M059J (cell line): ENCODE measurements at places on chromosomes 12 and 14.
A peak's percentile ranks its signal among the peaks of the same experiment; 100 is the strongest.

DNA sequence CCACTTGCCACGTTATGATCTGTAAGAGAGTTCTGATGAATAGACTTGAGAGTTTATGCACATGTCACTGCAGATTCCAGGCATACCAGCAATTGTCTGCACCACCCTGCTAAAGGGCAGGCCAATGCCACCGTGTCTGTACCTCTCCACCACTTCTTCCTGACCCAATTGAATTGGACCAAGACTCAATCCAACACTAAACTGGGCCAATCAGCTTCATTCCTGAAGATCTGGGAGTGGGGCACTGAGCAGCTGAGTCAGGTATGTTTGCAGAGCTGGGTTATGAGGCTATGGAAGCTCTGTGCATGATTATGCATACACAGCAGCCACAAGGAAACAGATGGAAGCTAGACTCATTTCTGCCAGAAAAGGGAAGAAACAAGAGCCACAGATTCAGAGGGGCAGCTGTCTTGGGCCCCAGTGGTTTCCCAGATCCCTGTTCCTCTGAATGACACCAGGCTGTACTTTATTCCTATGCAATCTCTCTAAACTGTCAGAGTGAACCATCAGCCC, 28.0 kb downstream of the DAO start:
- peak; percentile 11 for DNase-seq

DNA sequence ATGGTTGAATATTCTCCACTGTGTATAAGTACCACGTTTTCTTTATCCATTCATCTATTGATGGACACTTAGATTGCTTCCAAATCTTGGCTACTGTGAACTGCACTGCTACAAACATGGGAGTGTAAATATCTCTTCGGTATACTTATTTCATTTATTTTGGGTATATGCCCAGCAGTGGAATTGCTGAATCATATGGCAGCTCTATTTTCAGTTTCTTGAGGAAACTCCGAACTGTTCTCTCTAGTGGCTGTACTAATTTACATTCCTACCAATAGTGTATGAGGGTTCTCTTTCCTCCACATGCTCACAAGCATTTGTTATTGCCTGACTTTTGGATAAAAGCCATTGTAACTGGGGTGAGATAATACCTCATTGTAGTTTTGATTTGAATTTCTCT, 623.1 kb upstream of the LRFN5 start:
- DNase-seq, result no peak

- peak; percentile 57 for DNase-seq
Measured at GRCh38 chr12:23204933-23205778, 580.2 kb downstream of the ETNK1 start.

GRCh38 chr14:57981817-57982560, 116.1 kb upstream of the SLC35F4 start:
- no peak for DNase-seq

- peak; percentile 40 for DNase-seq
Measured at GRCh38 chr14:23559010-23559925, 3.2 kb downstream of the THTPA start.

GRCh38 chr12:121465921-121466793, 66.2 kb downstream of the RNF34 start:
- peak; percentile 24 for DNase-seq

- no peak for DNase-seq
Measured at GRCh38 chr14:93923626-93924025, 3.5 kb upstream of the FAM181A start.

- peak; percentile 55 for DNase-seq
Measured at GRCh38 chr12:16347391-16348298, at the start of gene MGST1. MGST1 (plus strand) TSS chr12:16347645; CDS start chr12:16354253, 6,608 bp downstream.

DNA sequence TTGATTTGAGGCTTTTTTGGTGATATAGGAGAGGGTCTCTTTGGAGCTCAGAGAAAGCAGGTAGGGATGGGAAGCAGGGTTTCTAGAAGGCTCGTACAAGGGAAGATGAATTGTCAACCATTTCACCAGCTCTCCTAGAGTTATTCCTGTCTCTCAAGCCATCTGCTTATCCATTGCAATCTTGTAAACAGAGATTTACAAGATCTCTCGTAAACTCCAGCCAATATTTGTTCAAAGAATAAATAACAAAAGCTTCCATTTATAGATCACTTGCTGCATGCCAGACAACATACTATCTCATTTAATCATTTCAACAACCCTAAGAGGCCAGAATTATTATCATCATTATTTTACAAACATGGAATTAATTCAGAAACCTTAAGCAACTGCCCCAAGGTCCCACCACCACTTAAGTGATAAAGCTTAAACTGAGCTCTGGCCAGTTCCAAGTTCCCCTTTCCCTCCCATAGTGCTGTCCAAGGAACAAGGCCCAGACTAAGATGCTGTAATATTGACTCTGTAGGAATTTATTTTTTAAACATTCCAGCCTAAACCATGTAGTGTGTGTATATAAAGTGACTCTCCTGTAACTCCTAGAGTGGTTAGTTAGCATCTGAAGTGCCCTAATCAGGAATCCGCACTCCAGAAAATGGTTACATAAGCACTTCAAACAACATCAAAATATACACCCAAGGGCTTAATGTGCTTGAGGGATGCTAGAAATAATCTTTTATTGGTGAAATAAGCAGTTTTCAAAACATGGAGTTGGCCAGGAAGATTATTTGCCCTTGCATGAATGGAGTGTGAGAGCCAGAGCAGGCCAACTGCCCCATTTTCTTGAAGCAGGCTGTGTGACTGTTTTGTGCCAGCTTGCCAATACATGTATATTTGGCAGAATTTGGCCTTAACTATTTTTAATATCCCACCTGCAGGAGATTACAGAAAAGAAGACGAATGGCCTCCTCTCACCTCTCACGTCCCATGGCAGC, 2.8 kb upstream of the PLEKHH1 start:
- no peak for DNase-seq

DNA sequence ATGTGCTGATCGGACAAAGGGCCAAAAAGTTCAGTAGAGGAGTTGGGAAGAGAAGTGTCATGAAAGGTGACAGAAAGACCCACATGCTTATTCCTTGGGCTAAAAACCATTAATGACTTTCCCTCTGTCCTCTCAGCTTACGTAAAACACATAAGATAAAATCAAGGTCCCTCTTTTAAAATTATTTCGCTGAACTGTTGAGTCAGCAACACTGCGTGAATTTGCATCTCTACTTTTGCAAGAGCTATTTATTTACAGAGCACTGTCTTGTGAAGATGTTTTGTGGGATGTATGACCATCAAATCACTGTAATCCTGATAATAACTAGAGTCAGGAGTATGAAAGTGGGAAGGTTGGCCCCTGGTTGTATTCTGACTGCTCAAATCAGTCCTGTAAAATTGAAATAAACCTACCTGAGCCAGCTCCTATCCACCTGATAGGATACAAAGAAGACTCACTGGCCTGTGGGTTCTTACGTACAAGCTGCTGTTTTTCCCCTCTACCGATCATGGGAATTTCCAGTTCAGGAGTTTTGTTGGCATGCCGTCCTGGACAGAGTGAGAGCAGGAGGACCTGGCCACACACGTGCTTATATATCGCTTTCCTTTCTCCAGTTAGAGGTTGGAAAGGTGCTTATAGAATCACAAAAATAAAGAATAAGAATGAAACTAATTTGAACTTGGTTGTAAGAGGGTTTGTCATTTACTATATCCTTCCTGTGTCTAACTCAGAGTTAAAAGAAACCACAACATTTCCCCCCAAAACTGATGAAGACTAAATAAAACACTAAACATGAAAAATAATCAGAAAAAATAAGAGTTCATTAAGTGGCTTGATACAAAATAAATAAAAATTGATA, 42.9 kb downstream of the IFNG-AS1 start:
- DNase-seq, result no peak

- DNase-seq, result no peak
Measured at GRCh38 chr12:6463858-6464257, 6.6 kb downstream of the VAMP1 start.

- DNase-seq, result no peak
Measured at GRCh38 chr12:123743002-123743401, 19.1 kb upstream of the DNAH10 start.

DNA sequence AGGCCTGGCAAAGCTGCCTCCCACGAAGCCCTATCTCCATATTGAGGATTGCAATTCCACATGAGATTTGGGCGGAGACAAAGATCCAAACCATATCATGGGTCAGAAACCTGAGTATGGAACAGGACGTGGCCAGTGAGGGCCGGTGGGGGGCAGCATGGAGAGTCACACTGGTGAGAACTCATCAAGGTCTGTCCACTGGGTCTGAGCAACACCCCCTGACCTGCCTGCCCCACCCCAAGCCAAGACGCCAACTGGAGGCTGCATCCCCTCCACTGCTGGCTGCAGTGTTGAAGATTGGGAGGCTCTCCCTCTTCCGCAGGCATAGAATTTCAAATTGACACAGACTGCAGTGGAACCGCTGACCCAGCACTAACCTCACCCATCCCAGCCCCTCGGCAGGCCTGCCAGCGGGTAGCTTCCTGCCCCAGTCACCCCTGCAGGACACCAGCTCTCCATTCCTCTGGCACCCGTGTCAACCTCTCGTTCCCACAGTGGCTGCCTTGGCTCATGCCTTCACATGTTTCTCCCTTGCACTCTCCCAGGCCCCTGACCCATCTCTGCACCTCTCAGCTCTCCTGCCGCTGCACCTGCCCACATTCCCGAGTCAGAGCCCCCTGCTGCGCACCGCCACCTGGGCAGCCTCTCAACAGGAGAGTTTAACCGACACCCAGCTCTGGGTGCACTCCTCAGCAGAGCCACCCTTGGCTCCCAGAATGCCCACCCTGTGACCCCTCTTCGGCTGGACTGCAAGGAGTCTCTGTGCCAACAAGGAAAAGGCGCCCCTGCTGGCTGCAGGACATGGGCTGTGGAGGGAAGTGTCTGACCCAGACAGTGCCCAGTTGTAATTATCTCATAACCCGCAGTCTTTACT, 45.2 kb upstream of the PPP2R5C start:
- no peak for DNase-seq

DNA sequence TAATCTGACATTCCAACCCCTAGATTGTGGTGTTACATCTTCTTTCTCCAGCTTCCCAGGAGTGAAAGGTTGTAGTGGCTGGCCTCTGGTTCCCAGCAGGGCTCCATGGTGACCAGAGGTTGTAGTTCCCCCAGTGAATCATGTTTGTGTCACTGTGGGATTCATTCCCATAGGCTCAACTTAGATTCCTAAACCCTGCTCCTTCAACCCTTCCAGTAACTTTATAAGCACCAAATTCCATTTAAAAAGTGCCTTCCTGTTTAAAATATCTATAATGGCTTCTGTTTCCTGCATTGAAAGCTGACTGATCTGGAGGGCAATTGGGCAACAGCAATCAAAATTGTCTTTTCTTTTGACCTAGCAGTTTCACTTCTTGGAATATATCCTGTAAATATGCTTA, 40.5 kb upstream of the TBC1D15 start:
- DNase-seq, result peak; percentile 73

- no peak for DNase-seq
Measured at GRCh38 chr12:123886931-123887582, 85.6 kb downstream of the CCDC92 start.

DNA sequence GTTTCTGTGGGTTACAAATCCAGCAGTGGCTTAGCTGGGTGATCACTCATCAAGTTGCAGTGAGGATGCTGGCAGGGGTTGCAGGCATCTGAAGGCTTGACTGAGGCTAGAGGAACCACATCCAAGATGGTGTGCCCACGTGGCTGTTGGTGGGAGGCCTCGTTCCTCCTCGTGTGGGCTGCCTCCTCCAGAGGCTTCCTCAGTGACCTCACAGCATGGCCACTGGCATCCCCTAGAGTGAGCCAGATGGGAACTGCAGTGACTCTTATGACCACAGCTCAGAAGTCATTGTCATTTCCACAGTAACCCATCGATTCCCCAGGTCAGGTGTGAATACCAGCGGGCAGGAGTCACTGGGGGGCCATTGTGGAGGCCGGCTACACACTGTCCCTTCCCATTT, 17.8 kb downstream of the AACS start:
- DNase-seq, result no peak

DNA sequence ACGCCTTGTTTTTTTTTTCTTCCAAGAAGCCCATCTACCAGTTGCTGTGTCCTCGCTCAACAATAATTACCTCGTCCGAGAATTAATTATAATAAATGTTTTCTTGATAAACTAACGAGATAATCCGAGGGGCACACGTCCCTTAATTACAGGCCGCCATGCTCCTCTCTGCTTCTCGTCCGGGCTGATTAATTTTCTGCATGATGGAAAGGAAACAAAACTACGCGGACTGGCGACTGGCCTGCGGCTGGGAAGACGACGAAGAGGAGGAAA, 2.2 kb downstream of the OTX2 start:
- DNase-seq, result no peak

- no peak for DNase-seq
Measured at GRCh38 chr12:67742461-67742860, 93.9 kb downstream of the DYRK2 start.

DNA sequence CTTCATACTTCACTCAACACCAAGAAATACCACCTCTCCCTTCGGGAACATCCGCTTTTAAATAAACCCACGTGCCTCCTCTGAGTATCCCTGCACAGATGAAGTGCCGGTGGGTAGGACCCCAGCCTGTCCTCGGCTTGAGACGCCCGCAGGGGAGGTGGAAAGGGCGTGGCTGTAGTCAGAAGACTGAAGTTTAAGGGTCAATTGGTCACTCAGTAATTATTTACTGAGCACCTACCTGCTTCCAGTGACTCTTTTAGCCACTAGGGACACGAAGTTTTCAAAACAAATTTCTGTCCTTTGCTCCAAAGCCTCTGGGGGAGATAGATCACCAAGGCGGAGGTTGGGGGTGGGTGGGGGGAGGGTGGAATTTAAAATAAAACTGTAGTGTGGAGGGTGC, 309.4 kb downstream of the VRK1 start:
- peak; percentile 27 for DNase-seq

GRCh38 chr14:44297437-44297836, 209.6 kb downstream of the FSCB start:
- DNase-seq, result no peak

DNA sequence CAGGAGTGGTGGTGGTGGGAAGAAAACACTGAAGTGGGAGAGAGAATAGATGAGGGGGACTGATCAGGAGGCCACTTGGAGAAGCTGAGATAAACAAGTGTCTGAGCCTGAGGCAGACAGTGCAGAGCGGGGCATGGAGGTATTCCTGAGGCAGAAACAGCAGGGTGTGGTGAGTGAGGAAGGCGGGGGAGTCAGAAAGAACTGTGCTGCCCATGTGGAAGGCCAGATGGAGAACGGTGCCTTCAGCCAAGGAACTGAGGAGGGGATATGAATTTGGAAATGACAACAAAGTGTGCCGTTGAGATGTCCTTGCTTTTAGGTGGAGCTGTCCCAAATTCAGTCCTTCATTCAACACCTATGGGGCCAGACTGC, 13.7 kb downstream of the APPL2 start:
- DNase-seq, result no peak

- DNase-seq, result peak; percentile 60
Measured at GRCh38 chr14:80867091-80867490, 74.4 kb downstream of the CEP128 start.

GRCh38 chr12:64790166-64790565, 31.0 kb upstream of the GNS start:
- no peak for DNase-seq

DNA sequence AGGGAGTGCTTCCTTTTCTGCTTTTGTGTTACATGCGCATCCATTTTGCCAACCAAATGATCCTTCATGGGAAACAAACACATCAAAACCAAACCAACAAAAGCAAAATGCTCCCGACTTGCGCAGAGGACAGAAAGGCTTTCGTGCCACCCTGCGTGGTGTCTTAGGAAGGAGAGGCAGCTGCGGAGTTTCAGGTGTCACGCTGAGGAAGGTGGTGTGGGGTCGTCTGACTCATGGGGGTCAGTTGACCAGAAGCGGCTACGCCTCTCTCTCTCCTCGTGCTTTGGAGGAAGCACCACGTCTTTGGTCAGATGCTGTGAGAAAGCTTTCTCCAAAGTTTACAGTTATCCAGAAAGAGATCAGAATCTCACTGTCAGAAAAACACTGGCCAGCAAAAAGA, 7.9 kb downstream of the EMP1 start:
- DNase-seq, result peak; percentile 59
